ENCODE measurements at places on chromosomes 1 and 21.

DNA sequence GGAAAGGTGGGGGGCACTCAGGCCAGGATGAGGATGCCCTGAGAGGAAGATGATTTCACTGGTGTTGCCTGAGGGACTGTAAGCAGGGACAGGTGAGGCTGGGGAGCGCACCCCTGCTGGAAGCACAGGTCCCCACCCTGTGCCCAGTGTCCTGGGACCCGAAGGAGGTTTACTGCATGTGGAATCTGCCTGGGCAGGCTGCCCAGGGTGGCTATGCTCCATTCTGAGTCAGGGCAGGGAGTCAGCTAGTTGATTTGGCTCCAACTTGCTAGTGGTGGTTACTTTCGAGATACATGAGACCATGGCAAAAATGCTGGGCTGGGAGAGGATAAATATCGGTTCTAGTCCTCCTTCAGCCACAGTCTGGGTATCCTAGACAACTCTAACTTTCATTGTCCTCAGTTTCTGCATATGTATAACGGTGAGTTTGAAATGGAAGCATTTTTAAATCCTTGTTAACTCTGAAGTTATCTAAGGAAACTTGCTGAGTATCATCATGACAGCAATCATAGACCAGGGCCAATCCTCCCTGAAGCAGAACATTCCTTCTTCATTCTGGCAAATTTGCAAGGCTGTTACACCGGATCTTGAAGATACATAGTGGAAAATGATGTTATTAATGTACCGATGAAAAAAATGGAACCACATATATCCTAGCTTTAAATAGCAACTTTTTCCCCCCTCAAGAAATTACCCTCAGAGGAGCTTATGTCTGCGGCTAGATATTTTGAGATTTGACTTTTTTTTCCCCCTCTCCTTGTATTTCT lies 7.7 kb downstream of the TLR5 start:
- DNase-seq, result no peak

DNA sequence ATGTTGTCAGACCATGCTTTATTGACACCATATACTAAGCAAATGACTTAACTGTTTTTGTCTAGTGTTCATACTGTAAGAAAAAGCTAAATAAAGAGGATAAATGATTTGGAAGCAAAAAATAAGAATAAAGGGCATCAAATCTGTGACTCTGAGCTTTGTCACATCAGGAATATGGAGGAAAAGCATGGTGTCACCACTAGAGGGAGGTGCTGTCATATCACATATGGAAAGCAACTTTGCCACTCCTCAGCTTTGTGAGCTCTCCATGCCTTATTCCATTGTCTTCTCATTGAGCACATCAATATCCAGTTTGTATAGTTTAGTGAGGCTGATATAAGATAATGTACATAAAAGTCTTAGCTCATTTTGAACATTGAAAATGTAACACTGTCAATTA lies 20.8 kb upstream of the GBP1 start:
- DNase-seq, result no peak

DNA sequence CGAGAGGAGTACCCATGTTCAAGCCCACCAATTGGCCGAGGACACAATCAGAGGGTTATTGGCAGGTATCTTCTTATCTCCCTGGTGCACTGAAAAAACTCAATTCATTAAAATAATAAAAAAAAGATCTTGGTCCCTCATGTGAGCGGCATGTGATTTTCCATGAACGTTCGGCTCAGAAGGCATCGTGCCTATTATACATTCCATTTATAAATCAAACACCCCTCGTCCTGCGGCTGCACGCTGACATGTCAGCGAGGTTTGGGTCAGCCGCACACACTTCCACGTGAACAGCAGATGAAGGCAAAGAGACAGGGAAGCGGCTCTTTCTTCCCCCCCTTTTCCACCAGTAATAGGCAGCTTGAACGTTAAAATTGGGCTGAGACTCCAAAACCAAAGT lies 31.3 kb upstream of the SMYD2 start:
- no peak for DNase-seq

- no peak for DNase-seq
These were observed 205.1 kb downstream of the TRABD2B start for GRCh38 chr1:47791879-47792608.

- DNase-seq, result no peak
These were observed 3.6 kb downstream of the S100A6 start for GRCh38 chr1:153532181-153532580.

DNA sequence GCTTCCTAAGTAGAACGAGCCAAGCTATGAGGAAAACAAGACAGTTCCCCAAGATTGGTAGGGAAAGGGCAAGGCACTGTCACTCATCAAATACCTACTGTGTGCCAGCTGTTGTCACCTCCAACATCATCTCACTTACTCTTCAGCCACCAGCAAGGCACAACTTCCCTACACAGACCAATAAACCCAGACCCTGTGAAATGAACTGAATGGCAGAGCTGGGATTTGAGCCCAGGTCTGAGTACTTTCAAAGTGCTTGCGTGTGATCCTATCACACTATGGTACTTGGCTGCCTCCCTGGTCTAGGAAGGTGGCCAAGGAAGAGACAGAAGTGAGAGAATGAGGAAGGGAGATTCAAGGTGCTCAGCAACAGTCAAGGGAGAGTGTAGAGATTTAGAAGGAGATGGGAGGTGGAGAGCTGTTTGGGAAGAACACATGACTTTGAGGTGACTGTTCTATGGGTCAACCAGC lies 16.7 kb upstream of the TRIM63 start:
- DNase-seq, result no peak

GRCh38 chr1:242847390-242847993 lies 323.0 kb upstream of the PLD5 start:
- no peak for DNase-seq

- no peak for DNase-seq
These were observed 14.1 kb downstream of the COP1 start for GRCh38 chr1:176193023-176193422.

GRCh38 chr1:186541003-186541402 lies 80.1 kb upstream of the PDC start:
- DNase-seq, result no peak

- DNase-seq, result no peak
These were observed 43.8 kb downstream of the BATF3 start for GRCh38 chr1:212655668-212656440.

DNA sequence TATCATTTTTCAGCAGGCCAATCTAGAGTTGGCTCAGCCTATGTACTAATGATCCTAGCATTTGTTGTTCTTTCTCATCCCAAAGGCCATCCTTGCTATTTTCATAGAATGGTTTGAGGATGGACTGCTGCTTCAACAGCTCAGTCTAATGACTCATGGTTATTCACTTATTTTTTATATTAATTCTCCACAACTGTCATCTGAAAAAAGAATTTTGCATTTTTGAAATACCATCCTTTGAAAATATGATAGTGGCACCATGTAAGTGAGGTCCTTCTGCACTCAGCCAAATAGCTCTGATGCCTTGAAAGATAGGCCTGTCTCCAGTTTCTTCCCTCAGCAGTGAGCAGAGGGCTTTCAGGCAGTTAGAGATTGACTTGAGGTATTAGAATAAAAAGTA lies 377.5 kb downstream of the LMO4 start:
- no peak for DNase-seq

DNA sequence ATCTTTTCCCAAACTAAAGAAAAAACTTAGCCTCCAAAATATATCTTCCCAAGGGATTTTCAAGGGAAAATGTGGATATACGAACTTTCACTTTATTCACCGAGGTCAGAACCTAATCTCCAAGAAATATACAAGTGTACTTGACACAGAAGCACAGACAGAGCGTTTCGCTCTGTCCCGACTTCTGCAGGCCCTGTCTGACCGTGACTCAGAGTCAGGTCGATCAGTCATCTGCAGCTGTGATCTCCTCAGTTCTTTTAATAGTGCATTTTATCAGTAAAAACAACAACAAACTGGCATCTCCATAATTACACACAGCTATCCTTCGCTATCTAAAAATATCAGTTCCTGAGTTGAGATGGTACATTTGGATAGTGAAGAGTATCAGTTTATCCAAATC lies 226.6 kb downstream of the TM2D1 start:
- DNase-seq, result no peak

GRCh38 chr1:27864264-27864895 lies 8.0 kb upstream of the THEMIS2 start:
- no peak for DNase-seq

GRCh38 chr1:219416598-219417238 lies 196.2 kb downstream of the ZC3H11B start:
- peak; percentile 1 for DNase-seq

GRCh38 chr1:51908499-51908898 lies 30.0 kb upstream of the NRDC start:
- no peak for DNase-seq

DNA sequence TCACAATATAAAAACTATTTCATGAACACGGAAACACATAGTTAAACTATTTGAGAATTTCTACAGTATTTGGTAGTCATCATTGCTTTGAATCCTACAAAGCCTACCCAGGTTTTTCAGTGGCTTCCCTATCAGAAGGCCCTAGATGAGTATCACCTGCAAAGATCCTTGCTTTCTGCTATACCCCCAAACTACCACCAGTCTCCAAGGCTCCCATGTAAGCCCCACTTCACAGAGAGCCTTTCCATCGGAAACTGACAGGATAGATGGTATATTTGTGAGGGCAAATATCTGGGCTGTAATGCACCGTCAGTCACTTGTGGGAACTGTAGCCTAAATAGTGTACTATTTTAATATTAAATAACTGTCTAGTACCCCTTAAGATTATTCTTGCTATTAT lies 674.3 kb downstream of the BRINP3 start:
- DNase-seq, result no peak

GRCh38 chr1:27527890-27528817 lies 38.2 kb upstream of the WASF2 start:
- no peak for DNase-seq

GRCh38 chr1:38029685-38030511 lies 16.7 kb downstream of the POU3F1 start:
- DNase-seq, result no peak

GRCh38 chr21:14403681-14404318 lies 20.9 kb upstream of the HSPA13 start:
- no peak for DNase-seq

- DNase-seq, result no peak
These were observed 39.7 kb upstream of the PDE9A start for GRCh38 chr21:42613756-42614155.

DNA sequence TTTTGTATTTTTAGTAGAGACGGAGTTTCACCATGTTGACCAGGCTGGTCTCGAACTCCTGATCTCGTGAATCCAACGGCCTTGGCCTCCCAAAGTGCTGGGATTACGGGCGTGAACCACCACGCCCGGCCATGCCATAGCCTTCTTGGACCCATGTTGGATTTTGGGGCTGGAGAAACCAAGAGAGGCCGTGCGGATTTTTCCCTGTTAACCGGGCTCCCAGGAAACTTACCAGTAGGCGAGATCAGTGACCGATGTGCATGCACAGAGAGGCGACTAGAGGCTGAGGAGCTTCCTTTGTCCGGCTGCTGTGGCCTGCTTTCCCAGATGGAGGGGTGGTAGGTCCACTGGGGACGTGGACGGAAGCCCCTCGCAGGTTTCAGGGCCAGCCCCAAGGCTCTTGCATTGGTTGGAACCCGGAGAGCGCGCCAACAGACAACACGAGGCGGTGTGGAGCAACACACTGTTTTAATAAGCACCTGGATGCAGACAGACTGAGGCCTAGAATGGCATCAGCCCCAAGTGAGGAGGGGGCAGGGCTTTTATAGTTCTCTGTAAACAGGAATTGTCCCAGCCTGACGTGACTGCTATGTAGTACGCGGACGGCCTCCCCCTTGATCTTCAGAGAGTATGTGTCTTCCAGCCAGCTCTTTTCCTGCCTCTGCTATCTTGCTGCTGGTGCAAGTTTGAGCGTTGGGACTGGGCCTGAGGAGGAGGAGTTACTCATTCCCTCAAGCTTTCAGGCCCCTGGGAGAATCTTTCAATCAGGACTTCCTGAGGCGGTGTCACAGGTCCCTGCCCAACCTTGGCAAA lies at the start of gene ERVH48-1:
Gene ERVH48-1, minus strand, starts transcription at position 517 of the 813 bp plus-strand sequence. CDS start 6,624 bp downstream, outside the sequence.
- no peak for DNase-seq

GRCh38 chr1:164721228-164721496 lies 162.2 kb downstream of the PBX1 start:
- no peak for DNase-seq
